CD4-positive, alpha-beta T cell treated with Interleukin-4 for 4 hours (primary cell): ENCODE measurements at places on chromosomes 13 and 19.

GRCh38 chr13:48590141-48590901 lies 57.4 kb upstream of the RCBTB2 start:
- no peak for DNase-seq

DNA sequence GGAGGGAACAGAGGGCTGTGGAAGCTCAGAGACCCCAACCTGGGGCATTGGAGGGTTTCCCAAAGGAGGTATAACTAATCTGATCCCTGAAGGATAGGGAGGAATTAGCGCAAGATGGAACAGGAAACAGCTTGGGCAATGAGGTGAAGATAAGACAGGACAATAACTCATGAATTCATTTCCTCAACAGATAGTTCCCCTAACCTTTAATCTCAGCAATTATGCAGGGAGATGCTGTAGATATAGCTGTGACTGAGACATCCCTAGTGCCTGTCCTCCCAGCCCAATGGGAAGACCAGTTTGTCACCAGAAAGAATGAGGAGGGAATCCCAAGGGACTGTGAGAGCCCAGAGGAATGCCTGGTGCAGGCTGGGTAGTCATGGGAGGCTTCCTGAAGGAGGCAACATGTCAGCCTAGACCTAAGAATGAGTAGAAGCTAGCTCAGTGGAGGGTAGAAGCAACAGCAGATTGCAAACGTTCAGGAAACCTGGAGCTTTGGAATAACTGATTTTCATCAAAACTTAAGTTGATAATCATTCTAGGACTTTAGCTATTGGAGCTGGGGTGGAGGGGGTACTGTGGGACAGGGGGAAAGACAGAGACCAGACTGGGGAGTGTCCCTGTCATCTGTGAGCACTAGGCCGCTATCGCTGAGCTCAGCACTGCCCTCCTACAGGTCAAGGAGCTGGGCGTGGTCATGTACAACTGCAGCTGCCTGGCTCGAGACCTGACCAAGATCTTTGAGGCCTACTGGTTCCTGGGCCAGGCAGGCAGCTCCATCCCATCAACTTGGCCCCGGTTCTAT lies 18.8 kb downstream of the HIPK4 start:
- no peak for DNase-seq

DNA sequence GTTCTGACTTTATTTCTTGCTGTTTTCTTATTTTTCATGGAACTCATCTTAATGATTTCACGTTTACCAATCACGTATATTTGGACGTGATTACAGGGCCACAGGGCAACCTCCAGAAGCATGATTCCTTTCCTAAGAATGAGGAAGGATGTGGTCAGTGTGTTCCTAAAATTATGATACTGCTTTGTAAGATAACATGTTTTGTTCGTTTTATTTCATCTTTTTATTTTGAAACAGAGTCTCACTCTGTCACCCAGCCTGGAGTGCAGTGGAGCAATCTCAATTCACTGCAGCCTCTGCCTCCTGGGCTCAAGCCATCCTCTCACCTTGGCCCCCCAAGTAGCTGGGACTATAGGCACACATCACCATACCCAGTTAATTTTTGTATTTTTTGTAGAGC lies 24.8 kb upstream of the LAIR1 start:
- peak; percentile 31 for DNase-seq

DNA sequence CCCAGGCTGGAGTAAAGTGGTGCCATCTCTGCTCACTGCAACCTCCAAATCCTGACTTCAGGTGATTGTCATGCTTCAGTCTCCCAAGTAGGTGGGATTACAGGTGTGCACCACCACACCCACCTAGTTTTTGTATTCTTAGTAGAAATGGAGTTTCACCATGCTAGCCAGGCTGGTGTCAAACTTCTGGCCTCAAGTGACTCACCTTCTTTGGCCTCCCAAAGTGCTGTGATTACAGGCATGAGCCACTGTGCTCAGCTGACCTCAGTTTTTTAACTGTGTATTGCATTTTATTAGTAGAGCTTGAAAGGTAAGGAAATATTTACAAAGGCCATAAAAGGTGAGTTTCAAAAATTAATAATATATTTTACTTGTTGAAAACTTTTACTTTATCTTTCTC lies 2.3 kb downstream of the ZNF726 start:
- DNase-seq, result no peak

GRCh38 chr13:113544896-113545295 lies 39.7 kb upstream of the TFDP1 start:
- DNase-seq, result no peak

DNA sequence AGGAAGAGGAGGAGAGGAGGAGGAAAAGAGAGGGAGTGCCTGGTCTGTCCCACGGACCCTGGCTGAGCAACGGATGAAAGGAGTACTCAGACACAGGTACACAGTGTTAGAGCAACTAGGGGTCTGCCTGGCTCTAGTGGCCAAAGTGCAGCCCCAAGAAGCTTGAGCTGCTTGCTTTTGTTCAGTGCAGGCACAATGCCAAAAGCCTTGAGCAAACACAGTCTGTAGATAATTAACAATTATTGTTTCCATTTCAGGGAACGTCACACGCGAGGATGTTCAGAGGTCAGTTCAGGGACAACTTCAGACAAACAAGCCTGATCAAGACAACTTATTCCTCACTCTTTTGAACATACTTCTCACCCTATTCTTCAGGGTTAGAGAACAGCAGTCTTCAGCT lies 32.2 kb upstream of the ZNF726 start:
- DNase-seq, result no peak

- no peak for DNase-seq
These were observed 5.6 kb upstream of the EEF1AKMT1 start for GRCh38 chr13:20779405-20779804.
